Memory B cell (primary cell): ENCODE measurements at places on chromosomes 11 and 22.

DNA sequence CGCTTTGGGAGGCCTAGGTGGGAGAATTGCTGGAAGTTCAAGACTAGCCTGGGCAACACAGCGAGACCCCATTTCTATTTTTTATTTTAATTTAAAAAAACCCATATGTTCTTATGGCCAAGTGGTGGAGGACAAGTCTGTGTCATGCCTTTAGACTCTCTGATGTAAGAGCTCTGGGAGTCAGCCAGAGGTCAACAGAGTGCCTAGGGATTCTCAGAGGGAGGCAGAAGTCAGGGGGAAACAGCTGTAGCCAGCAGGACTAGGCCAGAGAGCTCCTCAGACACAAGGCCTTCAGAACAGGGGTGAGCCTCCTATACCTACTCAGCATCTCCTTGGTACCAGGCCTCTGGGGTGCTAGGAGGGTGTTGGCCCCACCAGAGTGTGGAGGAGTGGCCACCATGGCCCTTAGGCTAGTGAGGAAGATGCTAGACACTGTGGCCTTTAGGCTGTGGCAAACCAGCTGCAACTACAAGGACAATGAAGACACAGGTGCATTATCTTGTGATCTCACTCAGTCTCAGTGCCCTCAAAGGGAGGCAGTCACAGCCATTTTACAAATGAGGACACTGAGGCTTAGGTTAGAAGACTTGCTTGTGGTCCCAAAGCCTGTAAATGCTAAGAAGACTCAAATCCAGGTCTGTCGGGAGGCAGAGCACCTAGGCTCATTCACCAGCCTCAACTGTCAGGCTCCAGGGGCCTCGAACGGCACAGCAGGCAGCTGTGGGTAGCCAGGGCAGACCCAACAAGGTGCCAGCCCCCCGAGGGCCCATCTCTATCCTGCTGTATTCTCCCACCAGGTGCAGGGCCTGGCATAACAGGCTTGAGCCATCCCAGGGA is 5.0 kb downstream of the ZP1 start:
- DNase-seq = no peak

- no peak for DNase-seq
Observed at GRCh38 chr11:73265853-73266645, 6.1 kb upstream of the P2RY6 start.

DNA sequence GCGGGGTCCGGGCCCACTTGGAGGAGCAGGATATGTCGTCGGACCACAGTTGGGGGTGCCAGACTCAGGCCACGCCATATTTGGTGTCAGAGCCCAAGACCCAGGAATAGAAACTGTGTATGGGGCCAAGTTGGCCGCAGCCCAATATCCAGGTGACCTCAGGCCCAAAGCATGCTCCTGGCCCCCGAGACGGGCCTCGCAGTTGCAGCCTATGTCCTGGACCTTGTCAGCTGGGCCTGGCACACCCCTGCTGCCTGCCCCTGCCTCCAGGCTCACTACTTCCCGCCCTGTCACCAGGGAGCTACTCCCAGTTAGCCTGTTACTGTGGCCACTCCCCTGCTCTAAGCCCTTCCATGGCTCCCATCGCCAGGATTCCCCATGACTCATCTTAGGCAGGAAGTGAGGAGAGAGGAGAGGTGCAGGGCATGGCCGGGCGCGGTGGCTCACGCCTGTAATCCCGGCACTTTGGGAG is 23.1 kb downstream of the A4GALT start:
- DNase-seq = no peak

GRCh38 chr11:87299041-87299481 is 261.3 kb downstream of the TMEM135 start:
- DNase-seq = no peak

DNA sequence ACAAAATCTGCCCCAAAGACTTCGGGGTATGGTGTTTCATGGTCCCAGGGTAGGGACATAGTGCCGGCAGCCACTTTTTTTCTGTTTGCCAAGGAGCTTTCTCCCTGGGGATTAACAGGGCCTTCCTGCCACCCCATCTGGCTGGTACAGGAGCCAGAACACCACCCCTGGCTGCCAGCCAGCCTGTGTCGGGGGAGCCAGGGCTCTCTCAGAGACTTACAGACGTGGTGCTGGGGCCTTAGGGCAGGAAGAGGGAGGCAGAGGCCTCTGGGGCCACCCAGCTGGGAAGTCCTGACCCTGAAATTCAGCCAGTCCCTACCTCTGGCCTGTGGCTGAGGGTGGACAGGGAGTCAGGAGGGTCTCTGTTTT is 52.4 kb upstream of the CDON start:
- DNase-seq = no peak

GRCh38 chr11:96949464-96949863 is 559.7 kb downstream of the JRKL start:
- no peak for DNase-seq

GRCh38 chr11:8317159-8317558 is 53.5 kb upstream of the LMO1 start:
- DNase-seq = no peak

DNA sequence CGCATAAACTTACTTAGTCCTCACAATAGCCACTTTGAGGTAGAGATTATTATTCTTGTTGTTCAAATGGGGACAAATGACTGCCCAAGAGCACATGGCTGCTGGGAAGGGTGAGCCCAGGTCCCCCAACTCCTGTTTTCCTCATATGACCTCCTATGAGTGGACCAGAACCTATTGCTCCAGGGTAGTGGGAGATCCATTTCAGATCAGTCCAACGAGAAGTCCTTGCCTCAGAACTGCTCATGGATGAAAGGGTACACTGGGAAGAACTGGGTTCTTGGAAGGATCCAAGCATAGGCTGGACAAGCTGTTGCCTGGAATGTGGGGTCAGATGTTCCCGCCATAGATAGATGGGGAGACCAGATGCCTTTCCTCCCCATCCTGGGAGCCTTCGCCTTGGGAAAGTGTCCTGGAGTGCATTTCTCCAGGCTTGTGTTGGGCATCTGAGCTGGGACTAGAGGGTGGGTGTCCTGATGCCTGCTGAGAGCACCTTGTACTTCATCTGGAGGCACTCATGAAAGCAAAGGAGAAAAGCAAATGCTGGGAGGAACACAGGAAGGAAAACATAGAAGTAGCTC is 146.3 kb upstream of the B3GAT1 start:
- peak; percentile 7 for DNase-seq

DNA sequence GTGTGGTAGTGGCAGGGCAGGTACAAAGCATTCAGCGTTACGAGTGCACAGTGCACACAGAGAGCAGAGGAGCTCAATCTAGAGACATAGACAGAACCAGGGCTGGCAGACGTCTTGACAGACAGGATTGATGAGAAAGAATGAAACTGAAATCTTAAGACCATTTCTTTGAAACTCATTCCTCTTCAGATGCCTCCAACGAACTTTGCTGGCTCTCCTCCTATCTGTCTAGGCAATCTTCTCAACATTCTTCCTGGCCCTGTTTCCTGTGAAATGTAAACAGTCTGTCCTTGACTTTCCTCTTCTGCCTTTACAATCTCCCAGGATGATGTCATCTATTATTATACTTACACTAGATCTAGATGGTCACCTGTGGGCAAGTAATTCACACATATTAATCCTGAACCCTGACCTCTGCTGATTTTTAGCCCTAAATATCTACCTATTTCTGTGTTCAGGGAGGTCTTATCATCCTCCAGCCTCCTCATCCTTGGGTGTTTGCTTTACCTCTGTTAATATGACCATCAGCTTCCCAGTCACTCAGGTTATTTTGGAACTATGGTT is 119.5 kb downstream of the ENTHD1 start:
- no peak for DNase-seq

DNA sequence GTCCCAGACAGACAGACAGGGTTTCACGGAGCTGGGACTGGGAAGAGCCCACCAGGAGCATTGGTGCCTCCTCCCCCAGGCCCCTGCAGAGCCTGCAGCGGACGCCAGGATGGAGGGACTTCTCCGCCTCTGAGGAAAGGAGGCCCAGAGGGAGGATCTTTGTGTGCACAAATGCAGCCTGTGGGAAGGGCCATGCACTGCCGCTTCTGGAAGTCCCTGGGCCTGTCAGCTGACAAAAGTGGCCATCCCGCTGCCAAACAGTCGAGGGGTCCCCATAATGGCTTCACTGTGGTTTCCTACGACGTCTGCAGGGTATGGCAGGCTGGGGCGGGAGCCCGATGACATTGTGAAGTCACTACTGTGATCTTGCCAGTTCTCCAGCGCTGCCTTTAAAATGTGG is 73.8 kb downstream of the TP53I11 start:
- DNase-seq = no peak

GRCh38 chr22:20867179-20868024 is 8.6 kb downstream of the SNAP29 start:
- no peak for DNase-seq

DNA sequence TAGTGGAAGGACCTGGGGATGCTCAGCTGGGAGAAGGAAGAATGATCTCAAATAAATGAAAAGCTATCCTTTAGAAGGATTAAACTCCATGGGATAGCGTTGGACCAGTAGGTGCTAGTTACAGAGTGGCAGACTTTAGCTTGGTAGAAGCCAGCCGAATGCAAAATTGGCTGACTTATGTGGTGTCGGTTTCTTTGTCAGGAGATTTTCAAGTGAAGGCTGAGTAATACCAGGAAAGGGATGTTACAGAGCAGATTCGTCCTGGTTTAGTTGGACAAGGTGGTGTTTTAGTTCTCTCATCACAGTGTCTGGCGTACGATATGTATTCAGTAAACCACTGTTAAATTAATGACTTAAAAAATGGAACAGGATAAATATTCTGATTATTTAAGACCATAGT is 26.0 kb downstream of the FDX1 start:
- DNase-seq = no peak

DNA sequence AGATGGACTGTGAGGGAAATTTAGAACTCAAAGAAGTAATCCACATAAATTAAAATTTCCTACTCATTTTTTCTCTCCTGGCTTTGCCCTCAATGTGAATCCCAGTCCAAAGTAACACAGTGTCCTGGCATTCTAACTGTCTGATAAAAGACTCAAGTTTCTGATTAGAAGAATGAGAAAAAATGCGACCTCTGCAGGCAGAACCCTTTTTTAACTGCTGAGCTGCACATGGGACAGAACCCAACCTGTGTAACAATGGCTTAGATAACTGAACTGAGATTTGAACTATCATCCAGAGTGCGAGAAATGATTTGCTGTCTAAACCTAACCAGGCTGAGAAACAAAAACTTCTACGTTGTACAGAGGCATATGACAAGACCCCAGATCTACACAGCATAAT is 385.6 kb upstream of the LRRC4C start:
- DNase-seq = no peak

GRCh38 chr11:2519862-2520735 is 75.3 kb downstream of the KCNQ1 start:
- DNase-seq = no peak

- no peak for DNase-seq
Observed at GRCh38 chr11:117790279-117790678, 6.7 kb downstream of the DSCAML1 start.

DNA sequence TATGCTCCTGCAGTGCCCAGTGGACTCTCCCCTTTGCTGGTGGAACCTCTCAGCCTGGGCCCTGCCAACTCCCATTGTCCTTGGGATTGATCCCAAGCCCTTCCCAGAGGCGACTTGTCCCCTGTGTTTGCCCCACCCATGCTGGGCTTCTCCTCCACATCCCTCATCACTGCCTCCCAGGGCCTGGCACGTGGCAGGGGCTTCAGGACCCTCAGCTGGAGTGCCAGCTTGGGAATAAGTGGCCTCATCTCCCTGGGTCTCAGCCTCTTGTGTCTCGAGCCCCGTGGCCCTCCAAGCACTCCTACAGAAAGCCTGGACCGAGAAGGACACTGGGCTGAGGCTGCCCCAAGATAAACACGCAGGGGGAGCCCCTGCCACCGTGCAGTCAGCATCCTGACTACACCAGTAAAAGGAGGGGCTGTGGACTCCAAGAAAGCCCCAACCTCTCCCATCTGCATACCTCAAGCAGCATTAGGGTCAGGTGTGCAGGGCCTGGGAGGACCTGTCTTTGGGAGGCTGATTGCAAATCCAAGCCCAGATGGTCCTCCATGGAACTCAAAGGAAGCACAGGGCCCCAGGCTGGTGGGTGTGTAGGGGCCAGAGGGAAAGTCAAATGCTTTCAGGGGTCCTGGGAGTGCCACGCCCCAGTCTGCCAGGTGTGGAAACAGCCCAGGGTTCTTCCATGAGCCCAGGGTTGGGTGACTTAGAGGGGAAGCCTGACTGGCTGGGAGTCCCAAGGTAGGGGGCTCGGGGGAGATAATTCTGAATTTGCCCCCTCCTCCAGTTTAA is 9.5 kb upstream of the GNAZ start:
- no peak for DNase-seq

GRCh38 chr22:27492566-27493201 is 308.9 kb downstream of the MN1 start:
- DNase-seq = no peak

DNA sequence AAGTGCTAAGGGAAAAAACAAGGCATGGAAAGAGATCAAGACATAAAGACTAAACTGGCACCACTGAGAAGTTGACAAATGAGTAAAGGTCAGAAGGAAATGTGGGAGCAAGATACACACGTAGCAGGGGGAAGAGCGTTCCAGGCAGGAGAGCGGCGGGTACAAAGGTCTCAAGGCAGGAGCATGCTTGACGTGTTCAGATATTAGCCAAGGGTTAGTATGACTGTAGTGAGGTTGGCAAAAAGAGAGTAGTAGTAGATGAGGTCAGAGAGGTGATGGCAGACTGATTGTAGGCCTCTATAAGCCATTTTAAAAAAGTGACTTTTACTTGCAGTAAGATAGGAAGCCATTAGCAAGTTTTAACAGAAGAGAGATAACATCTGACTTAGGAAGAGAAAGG is 9.9 kb downstream of the SYT9 start:
- DNase-seq = no peak

GRCh38 chr11:72568861-72569260 is 105.4 kb downstream of the PDE2A start:
- no peak for DNase-seq

GRCh38 chr11:36452236-36452940 is 57.7 kb downstream of the TRAF6 start:
- DNase-seq = no peak

GRCh38 chr11:19216021-19216420 is 14.2 kb upstream of the CSRP3 start:
- DNase-seq = no peak

GRCh38 chr11:14742849-14743559 is 99.4 kb downstream of the PDE3B start:
- DNase-seq = no peak

DNA sequence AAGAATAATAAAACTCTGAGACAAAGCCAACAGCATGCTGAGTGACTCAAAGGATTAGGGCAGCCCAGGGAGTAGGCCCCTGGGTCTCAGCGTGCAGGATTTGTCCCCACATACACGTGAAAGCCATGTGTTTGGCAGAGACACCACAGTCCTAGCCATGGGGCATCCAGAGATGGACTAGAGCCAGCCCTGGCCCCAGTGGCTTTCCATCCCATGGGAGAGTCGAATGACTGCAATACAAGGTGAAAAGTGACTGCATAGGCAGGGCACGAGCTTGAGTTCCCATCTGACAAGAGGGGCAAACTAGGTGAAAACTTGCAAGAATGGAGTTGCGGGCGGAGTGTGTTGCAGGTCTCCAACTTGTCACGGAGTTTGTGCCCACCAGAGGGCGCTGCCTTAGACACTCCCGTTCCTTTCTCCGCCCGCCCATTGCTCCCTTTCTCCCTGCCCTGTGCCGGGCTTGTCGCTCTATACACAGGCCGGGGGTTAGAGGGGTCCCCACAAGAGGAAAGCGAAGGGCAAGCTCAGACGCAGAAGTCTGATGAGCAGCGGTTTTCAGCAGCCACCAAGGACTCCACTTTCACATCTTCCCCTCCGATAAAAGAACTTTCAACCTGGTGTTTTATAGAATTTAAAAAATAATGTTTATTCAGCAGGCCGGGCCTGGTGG is 24.2 kb downstream of the TSKU start:
- peak; percentile 43 for DNase-seq
